ENCODE measurements at places on chromosomes 5 and 9.

GRCh38 chr5:116420540-116420939 lies 154.1 kb downstream of the SEMA6A start:
- no peak for DNase-seq

- DNase-seq: no peak
Measured at GRCh38 chr9:6925836-6926235, 168.1 kb downstream of the KDM4C start.

DNA sequence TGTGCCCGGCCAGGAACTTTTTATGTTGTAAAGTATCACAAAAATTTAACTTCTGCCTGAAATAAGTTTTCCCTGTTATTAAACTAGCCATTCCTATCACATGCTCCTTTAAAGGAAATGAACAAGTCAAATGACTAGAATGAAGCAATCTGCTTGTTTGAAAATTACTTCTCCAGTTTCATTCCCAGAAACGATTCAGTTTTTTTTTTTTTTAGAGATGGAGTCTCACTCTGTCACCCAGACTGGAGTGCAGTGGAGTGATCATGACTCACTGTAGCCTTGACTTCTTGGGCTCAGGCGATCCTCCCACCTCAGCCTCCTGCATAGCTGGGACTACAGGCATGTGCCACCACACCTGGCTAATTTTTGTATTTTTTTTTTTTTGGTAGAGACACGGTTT lies 13.3 kb upstream of the GNG10 start:
- no peak for DNase-seq

- DNase-seq: no peak
Measured at GRCh38 chr5:155275222-155275621, 261.7 kb downstream of the KIF4B start.

- DNase-seq: no peak
Measured at GRCh38 chr5:131109540-131110255, 55.4 kb downstream of the HINT1 start.

DNA sequence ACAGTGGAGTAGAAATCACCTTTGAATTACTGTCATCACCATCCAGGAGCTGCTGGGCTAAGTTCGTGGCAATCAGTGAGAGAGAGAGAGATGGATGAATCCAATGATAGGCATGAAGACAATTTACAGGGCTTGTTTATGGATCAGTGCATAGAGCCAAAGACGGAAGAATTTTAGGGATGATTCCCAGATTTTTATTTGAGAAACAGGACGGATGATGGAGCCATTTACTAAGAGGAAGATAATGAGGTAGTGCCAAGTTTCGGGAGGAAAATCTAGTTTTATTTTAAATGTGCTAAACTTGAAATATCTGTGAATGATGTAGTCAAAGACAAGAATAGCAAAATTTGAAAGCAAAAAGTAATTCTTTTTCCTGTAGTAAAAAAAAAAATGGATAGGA lies 394.2 kb upstream of the PAPPA start:
- DNase-seq: no peak

DNA sequence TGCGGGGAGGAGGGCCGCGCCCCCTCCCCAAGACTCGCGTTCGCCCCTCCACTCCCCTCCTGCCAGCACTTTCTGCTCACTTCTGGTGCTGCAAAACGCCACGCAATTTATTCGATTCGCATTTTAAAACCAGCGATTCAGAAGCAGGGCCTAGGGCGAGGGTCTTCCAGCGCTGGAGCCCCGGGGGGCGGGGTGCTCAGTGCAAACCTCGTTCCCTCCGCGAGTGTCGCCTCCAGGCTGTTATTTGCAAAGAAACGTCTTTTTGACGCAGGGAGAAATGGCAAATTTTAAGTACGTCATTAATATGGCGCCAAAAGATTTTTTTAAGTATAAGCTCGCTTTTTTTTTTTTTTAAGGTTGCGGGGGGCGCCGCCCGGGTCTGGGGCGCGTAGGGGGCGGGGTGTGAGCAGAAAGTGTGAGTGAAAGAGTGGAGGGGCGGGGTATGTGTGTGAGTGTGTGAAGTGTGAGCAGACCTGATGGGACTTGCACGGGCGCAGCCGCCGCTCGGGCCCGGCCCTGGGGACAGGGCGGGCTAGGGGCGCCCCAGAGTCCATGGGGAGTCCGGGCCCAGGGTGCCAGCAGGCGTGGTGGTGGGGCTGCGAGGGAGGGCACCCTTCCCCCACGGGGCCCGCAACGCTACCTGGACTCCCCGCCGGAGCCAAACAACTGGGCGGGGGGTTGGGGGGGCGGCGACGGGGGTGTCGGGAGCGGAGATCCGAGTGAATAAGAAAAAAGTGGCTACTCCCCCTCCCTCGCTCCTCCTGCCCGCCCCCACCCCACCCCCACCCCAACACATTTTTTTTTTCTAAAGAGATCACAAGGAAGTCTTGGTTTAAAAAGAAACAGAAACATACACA lies at the start of gene JADE2:
Gene JADE2 (plus strand): TSS at position 845 of the 857 bp plus-strand sequence. CDS start 10,188 bp downstream, outside the sequence.
- peak; percentile 74 for DNase-seq

- DNase-seq: no peak
Measured at GRCh38 chr5:177183142-177183541, 49.6 kb downstream of the NSD1 start.

DNA sequence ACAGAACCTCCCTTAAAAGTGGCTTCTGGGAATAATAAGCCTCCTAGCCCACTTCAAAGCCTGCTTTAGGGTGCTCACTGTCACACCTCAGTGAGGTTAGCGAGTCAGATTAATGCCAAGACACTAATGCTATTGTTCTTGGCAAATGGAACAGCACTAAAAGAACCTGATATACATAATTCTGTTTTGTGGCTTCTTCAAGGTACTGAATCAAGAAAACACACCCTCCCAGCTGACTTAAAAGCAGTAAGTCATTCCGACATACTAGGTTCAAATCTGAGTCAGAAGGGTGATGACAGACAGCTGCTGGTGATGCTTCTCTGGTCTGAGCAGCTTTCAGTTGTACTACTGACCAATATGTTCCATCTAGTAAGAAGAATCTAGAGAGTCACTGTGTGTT lies 121.6 kb downstream of the OXCT1 start:
- DNase-seq: no peak

DNA sequence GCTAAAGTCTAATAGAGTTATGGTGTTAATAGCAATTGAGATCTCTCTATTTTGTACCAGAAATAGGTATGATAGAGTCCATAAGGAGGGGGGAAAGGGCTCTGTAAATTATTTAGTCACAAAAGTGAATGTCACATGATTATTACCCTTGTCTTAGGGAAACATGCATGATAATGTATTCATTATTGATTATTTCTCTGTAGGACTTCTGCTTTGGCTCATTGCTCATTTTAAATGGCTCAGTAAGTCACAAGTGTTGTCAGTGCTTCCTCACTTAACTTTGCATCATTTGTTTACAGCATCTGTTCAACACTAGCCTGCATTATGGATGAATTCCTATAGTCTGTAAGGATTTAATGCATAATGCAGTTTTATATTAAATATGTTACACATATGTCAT lies 788.8 kb upstream of the EDIL3 start:
- DNase-seq: no peak

- DNase-seq: no peak
Measured at GRCh38 chr9:16848179-16848578, 22.3 kb downstream of the BNC2 start.

- no peak for DNase-seq
Measured at GRCh38 chr5:59069438-59070079, 486.7 kb downstream of the RAB3C start.

- DNase-seq: no peak
Measured at GRCh38 chr5:109876030-109876725, 186.5 kb downstream of the MAN2A1 start.

- DNase-seq: no peak
Measured at GRCh38 chr9:100601216-100601615, 23.3 kb downstream of the CAVIN4 start.

DNA sequence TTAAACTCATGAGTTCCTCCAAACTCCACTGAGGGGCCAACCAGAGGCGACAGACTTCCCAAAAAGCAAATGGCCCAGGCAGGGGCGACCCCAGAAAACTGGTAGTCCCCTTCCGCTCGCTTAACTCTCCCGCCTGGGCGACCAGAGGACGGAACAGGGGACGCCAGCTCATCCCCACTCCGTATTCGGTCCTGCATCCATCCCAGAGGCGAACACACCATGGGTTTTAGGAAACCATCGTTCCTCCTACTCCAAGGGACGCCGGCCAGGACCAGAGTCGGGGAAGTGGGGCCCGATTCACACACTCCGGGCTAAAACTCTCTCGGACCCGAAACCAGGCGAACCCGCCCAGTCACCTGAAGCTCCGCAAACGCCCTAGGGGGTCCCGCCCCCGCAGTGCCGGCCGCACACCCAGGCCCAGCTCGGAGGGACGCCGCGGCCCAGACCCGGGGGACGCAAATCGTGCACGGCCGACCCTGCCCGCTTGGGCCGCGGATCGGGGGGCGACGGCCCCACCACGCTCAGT lies 478 bp downstream of the TEX10 start:
- peak; percentile 53 for DNase-seq

GRCh38 chr5:33934176-33934575 lies 2.0 kb upstream of the RXFP3 start:
- DNase-seq: no peak

GRCh38 chr9:127789179-127789578 lies 3.3 kb downstream of the CDK9 start:
- no peak for DNase-seq

DNA sequence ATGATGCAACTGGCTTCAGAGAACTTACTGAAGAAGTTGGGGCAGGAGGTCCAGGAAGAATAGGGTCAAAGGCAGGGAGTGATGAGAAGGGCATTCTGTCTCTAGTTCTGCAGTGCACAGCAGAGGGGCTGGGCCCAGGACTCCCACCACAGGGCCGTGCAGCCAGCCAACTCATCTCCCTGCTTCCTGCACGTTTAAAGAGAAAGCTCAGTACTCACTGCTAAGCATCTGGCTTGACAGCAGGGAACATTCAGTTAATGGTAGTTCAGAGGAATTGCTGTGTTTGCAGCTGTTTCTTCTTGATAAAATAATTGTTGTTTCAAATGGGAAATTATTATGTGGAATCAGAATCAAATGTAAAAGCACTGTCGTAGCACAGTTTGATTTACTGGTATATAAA lies 25.6 kb upstream of the SCAMP1 start:
- DNase-seq: no peak

GRCh38 chr9:137077758-137078693 lies 709 bp downstream of the UAP1L1 start:
- no peak for DNase-seq

DNA sequence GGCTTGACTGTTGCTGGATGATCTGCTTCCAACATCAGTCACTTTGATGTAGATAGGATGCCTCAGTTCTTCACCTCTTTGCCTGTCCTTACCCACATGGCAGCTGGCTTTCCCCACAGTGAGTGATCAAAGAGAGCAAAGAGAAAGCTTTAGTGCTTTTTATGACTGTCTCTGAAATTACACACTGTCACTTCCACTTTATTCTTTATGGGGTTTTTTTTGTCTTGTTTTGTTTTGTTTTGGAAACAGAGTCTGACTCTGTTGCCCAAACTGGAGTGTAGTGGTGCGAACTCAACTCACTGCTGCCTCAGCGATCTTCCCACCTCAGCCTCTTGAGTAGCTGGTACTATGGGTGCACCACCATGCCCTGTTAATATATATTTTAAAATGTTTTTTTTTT lies 32.4 kb upstream of the C5orf24 start:
- no peak for DNase-seq

DNA sequence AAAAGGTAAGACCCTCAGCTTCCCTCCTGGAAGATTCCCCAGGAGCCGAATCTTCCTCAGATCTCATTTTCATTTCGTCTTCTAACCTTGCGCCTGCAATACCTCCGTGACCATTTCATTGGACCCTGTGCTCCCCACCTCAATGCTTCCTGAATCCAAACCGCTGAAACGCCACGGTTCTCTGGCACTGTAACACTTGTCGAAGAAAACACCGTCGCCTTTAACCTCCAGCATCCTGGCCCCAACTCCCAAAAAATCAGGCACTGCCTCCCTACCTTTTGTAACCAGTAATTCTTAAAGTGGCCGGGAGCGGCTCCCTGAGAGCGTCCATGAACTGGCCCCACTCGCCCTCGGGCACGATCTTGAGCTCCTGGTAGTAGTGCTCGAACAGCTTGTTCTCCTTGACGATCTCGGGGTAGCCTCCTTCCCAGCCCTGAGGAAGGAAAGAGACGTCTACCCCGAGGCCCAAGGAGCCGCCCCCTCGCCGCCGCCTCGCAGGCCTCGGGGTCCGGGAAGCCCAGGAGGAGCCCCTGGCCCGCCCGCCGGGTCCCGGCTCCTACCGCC lies 438 bp downstream of the NSUN2 start:
- no peak for DNase-seq

- no peak for DNase-seq
Measured at GRCh38 chr5:60395712-60396329, 304.1 kb downstream of the DEPDC1B start.

DNA sequence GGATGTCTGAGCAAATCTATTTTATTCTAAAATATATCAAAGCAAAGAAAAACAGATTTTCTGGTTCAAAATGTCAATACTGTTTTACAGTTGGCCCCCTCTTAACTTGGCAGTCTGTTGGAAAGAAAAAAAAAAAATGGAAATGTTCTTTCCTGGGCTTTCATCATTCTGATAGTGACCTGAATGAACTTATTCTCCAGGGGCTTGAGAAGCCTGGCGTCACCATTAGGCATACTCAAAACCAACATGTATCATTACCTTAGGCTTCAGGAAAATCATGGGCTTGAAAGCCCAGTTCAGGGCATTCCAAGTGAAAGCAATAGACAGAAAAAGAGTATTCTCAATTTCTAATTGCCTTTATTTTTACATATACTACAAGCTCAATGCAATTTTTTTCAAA lies 283.7 kb upstream of the PUM3 start:
- DNase-seq: no peak

GRCh38 chr9:6467006-6467625 lies 54.1 kb downstream of the UHRF2 start:
- DNase-seq: no peak

DNA sequence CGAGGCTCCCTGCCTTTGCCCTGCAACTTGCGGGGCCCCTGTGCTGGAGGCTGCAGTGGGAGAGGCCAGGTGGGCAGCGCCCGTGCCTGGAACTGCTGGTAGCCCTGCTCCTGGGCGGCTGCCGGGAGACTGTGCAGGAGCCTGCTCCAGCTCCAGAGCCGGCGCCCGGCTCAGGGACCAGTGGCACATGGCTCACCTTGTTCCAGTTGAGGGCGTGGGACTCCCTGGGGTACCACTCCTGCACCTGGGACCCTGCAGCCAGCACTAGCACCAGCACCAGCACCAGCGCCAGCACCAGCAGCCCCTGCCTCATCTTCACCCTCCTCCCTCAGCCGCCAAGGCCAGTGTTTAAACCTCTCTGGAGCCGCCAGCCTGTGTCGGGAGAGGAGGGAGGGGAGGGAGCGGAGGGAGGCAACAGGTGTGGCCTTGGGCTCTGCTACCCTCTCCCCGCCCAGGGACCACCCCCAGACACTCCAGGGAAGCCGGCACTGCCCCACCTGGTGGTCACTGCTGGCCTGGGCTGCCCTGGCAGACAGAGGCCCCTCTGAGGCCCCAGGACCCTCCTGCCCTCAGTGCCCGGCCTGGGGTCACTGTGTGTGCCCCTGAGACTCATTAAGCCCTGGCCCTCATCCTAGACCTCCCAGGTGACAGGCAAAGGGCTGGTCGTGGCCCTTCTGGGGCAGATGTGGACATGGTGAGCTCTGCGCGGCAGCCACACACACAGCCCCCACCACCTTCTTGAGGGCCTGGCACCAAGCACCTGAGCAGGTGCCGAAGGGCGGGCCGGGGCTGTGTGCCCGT lies at the start of gene LCN10:
Gene LCN10 (minus strand): TSS at position 350 of the 801 bp plus-strand sequence. CDS start 37 bp downstream, at position 313.
- DNase-seq: no peak

- no peak for DNase-seq
Measured at GRCh38 chr5:88502179-88503040, 233.8 kb upstream of the TMEM161B start.

- DNase-seq: peak; percentile 51
Measured at GRCh38 chr9:114372921-114373448, 14.8 kb downstream of the AKNA start.

GRCh38 chr9:133184971-133185370 lies 21.3 kb upstream of the GBGT1 start:
- DNase-seq: no peak

GRCh38 chr9:112332214-112332613 lies 1.2 kb downstream of the PTBP3 start:
- DNase-seq: no peak

Data from C1 segment of cervical spinal cord (tissue), 14 donors.